Pancreas (tissue), 10 donors: ENCODE measurements at places on chromosomes 6 and 20. TPM values are rescaled to one million over a fixed set of nuclear protein-coding genes. Genes with fewer than 3 reads are reported as not detected.
A peak's percentile ranks its signal among the peaks of the same experiment; 100 is the strongest.

GRCh38 chr6:111551521-111552231 lies 54.0 kb downstream of the TRAF3IP2 start:
- peak; percentile 83 for DNase-seq

- no peak for DNase-seq
Measured at GRCh38 chr20:32218156-32218900, 10.6 kb downstream of the POFUT1 start.

DNA sequence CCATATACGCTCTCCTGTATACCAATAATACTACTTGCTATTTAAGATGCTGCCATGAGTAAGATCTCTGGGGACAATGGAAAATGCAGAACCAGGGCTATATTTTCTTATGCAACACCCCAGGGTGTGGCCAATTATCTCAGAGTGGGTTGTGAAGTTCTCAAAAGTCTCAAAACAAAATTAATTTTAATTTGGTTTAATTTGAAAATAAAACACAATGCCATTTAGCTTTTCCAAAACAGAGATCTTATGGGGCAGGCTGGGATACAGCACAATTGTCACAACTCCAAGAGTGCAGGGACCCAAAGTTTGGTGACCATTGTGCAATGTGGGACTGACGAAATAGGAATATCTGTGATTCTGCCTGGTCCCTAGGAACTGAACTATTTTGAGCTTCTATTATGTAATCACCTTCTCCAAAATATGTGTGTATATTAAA lies 43.1 kb downstream of the MBOAT1 start:
- DNase-seq = no peak

DNA sequence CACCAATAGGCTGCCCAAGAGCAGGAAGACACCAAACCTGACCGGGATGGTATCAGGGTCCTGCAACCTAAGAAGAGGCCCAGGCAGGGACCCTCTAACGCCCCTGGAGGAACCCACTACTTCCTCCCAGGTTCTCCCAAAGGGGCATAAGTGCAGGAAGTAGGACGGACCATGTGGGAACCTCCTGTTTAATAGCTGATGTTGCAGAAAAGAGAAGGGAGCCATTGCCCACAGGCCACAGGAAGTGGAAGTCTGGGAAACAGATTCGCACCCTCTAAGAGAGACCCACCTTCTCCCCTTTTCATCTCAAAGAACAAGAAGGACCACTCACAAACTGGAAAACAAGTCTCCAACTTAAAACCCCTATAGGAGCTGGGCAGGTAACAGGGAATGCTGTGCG lies 18.1 kb downstream of the PREX1 start:
- DNase-seq = no peak

DNA sequence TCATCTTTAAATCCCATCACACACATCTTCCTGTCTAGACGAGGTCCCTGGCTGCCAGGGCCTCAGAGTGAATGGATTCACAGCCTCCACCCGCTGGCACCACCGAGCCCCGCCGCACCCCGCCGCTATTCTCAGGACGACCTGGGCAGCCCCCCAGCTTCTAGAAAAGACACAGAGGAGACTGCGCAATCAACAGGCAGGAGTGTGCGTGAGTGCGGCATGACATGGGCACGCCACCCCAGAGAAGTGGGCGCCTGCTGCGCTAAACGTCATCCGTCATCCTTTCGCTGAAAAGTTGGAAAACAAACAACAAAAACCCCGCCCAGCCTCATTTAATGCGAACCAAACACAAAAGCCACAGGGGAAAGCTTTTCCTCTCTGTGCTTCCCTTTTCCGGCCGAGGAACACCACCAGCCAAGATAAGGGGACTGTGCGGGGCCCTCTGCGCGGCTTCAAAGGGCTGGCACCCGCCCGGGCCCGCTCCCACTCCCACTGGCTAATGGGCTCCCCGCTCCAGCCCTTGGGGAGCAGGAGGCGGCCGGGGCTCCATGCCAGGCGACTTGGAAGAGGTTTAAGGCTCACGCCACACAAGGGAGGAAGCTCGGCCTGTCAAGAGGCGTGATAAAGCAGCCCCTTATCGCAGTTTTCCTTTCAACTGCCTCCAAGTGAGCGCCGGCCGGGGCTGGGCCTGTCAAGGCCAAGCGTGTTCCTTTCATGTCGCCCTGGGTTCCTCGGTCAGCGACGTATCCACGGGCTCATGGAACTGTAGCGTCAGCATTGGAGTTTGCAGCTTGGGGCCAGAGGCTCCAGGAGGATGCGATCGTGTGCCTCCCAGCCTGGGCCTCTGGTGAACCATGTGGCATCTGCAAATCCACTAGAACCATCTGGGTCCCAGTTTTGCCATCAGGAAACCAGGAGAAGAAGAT lies 50.1 kb downstream of the NFATC2 start:
- peak; percentile 71 for DNase-seq

DNA sequence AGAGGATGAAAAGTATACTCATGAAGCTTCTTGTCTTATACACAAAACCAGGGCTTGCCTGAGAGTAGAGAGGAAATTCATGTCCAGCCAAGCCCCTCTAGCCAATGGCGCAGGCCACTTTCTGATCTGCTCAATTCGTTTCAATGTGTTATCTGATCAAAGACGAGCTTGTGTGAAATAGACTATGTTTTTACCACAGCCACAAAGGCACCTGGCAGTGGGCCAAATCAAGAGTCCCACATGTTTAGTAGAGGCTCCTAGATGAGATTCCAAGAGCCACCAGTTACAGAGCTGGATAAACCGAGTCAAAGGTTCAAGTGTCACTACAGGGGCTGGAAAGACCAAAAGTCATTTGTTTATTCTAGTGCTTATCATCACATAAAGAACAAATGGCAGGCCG lies 34.9 kb downstream of the GPLD1 start:
- no peak for DNase-seq

DNA sequence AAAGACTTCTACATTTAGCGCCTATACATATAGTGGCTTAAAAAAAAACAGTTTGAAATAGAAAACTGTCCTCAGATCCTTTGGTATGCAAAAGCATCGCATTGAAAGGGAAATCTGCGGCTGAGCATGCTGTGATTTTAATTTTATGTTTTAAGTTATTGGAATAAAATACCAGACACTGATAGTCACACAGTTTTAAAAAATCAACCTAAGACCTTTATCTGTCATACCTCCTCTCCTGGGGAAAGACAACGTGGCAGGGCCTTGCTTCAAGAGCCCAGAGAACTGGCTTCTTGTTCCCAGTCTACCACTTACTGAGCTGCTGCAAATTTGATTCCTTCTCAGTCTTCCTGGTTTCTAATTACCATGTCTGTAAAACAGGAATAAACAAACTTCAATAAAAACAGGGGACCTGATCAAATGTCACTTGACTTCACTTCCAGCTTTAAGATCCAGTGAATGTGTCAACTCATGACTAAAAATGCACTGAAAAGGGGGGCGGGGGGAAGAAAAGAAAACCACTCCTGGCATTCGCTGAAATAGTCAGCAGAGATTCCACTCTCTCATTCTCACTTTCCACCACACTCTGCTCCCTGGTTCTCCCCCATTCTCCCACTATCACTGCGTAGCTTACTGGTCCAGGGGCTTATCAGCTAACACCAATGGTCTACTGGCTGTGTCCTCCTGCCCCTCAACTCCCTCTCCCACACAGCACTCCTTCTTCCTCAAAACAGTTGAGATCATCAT lies 494.7 kb upstream of the MARCKS start:
- DNase-seq = no peak

DNA sequence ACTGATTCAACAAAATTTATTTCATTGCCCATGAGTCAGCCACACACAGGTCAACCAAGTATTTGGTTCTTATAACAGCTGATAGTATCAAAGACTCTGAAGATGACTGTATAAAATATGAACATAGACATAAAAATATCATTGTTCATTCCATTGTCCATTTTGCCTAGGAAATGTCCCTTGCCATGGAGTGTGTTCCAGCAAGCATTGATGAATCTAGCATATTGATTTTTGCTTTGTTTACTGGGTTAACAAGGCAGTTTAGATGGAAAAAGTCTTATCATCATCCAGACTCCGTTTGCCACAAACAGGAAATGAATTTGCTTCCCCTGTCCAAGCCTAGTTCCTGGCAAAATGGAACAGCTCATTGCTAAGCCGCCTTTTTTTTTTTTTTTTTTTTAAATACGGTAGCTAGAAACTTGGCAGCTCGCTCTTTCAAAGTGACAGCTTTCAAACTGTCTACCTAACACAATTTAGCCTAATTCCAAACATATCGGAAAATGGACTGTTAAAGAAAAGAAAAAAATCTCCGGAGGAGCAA lies 7.5 kb downstream of the F13A1 start:
- no peak for DNase-seq

The EEF1A2 gene
- total RNA-seq = 8.0 TPM

The SNX3 gene
- total RNA-seq = 40.3 TPM

The SLC4A11 gene
- 0.71 TPM for total RNA-seq

The ITPR3 gene
- 12.3 TPM for total RNA-seq

The C6orf163 gene
- total RNA-seq = 1.5 TPM

The CD83 gene
- 0.95 TPM for total RNA-seq

The RIPOR3 gene
- 3.4 TPM for total RNA-seq

The GGTLC1 gene
- 0.47 TPM for total RNA-seq
